ENCODE measurements at places on chromosomes 11 and 22. TPM values are rescaled to one million over a fixed set of nuclear protein-coding genes. Genes with fewer than 3 reads are reported as not detected.

GRCh38 chr11:117259417-117259816 lies 26.9 kb downstream of the RNF214 start:
- no peak for DNase-seq

DNA sequence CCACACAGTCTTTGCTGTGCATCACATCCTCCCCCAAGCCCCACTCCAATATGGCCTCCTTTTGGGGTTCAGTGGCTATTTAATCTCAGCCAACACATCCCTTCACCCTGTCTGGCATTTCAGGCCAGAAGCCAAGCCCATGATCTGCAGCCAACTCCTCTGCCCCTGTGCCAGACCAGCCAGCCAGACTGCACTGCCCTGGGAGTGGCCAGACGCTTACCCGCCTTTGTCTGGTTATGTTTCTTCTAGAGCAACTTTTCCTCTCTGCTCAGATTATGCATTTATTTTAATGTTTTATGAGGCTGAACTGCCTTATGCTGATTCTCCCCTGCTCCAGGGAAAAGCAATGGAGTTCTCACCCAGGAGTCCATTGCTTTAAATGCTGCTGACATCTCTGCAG lies 206.7 kb upstream of the TBCEL start:
- DNase-seq = no peak

- DNase-seq = no peak
Observed at GRCh38 chr22:37703906-37704305, 7.1 kb downstream of the TRIOBP start.

- DNase-seq = peak; percentile 65
Observed at GRCh38 chr11:12377824-12378593, 638 bp downstream of the PARVA start.

DNA sequence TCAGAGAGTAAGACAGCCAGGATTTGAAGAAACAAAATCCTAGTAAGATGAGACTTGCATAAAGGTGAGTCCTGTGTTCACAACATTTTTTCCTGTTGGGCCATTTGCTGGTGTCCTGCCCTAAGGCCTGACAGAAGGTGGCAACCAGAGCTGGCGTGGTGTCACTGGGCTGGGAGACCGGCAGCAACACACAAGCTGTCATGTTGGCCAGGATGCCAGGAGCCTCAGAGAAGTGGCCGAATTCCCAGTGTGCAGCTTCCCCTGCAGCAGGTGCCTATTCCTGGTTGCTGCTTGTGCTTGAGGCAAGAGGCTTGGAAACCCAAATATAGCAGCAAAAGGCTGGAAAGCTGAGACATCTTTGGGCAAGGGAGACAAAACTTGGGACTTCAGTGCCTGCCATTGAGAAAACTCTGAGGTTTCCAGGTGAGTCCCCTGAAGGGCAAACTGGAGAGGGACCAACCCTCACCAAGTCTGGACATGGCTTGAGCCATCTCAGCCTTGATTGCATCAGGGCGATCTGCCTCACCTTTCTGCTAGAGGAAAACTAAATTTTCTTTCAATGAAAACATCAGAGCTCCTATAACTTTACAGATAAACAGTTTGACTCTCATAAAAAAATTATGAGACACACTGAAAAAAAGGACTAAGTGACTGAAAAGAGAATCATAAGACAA lies 25.9 kb downstream of the ALG12 start:
- no peak for DNase-seq

- DNase-seq = no peak
Observed at GRCh38 chr22:42364604-42365110, 67.5 kb downstream of the NFAM1 start.

DNA sequence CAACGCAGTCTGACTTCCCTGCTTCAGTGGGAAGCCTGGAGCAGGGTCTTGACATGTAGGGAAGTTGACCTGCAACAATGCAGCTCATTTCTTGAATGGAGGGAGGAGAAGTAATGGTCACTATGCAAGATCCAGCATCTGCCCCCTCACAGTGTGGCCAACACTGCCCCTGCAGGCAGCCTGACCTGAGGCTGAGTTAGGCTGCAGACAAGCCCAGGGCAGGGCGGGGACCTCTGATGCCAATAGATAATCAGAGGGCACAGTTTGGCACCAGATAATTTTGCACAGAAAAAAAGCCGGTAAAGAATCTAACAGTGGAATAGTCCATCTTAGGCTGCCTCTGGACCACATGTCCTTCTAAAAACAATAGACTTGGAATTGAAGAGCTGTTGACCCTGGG lies 182.3 kb downstream of the DSCAML1 start:
- no peak for DNase-seq

GRCh38 chr11:32136657-32137056 lies 45.8 kb downstream of the RCN1 start:
- DNase-seq = no peak

DNA sequence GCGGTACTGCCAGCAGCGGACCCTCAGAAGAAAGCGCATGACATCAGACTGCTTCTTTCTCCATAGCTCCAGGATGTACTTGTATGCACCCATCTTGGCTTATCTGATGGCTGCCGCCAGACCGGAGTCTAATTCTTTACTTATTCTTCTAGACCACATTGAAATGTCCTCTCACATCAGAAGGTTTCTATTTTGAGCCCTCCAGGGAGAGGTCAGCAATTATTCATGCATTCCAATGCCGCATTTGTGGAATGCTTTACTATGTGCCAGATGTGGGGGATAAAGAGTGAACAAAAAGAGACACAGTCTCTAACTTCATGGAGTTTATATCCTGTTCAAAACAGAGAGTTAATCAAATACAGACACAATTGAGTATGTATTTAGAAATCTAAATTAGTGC lies 230.1 kb downstream of the MIAT start:
- no peak for DNase-seq

- no peak for DNase-seq
Observed at GRCh38 chr11:19982774-19983495, 177.3 kb downstream of the DBX1 start.

KRTAP5-10 gene
- not detected for total RNA-seq

GAS2 gene
- total RNA-seq = 14.5 TPM

RAB38 gene
- 15.6 TPM for total RNA-seq

NCAPH2 gene
- total RNA-seq = 66.5 TPM

CCDC73 gene
- not detected for total RNA-seq

TSGA10IP gene
- not detected for total RNA-seq

OTOG gene
- total RNA-seq = 0.78 TPM

Data from progenitor cell of endocrine pancreas (in vitro differentiated cells).